ENCODE measurements at places on chromosomes 16 and 17.

DNA sequence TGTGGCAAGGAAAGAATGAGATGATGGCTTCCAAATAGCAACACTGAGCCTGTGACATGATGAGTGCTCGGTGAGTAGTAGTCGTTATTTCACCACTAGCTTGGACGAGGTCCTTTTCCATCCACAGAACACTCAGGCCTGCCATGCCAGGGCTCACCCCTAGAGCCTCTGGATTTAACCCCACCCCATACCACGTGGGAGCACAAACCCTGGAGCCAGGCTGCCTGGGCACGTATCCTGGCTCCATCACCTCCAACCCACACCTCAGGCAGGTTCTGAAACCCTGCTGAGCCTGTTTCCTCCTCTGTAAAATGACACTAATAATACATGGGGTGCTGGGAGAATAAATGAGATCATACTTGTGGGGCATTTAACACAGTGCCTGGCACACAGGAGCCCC lies 192.4 kb downstream of the KATNIP start:
- no peak for DNase-seq

DNA sequence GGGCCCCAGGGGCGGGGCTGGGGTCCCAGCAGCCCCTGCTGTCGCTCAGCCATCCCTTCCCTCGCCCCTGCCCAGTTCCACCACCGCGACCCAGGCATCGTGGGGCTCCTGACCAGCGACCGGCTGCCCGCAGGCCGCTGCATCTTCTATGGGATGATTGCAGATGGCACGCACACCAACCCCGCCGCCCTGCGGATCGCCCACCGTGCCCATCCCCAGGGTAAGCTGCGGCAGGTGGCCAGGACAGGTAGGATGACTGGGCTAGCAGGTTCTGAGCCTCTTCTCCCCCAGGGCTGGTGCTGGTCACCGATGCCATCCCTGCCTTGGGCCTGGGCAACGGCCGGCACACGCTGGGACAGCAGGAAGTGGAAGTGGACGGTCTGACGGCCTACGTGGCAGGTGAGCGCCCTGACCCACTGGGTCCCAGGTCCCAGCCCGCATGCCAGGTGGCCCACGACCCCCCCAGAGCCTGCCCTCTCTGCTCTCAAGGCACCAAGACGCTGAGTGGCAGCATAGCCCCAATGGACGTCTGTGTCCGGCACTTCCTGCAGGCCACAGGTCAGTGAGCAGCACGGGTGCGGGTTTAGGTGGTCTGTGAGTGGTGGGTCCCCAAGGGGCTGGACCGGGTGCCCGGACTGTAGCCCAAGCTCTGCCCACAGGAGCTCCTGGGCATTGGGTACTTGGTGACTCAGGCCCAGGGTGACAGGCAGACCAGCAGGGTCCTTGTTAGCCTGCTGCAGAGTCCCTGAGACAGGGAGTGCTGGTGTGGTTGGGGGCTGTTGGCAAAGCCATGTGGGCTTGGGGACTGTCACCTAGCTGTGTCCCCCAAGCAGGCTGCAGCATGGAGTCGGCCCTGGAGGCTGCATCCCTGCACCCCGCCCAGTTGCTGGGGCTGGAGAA lies 2.8 kb downstream of the CEMP1 start:
- DNase-seq: peak; percentile 9

- no peak for DNase-seq
Measured at GRCh38 chr16:15575293-15576049, 67.5 kb downstream of the MARF1 start.

DNA sequence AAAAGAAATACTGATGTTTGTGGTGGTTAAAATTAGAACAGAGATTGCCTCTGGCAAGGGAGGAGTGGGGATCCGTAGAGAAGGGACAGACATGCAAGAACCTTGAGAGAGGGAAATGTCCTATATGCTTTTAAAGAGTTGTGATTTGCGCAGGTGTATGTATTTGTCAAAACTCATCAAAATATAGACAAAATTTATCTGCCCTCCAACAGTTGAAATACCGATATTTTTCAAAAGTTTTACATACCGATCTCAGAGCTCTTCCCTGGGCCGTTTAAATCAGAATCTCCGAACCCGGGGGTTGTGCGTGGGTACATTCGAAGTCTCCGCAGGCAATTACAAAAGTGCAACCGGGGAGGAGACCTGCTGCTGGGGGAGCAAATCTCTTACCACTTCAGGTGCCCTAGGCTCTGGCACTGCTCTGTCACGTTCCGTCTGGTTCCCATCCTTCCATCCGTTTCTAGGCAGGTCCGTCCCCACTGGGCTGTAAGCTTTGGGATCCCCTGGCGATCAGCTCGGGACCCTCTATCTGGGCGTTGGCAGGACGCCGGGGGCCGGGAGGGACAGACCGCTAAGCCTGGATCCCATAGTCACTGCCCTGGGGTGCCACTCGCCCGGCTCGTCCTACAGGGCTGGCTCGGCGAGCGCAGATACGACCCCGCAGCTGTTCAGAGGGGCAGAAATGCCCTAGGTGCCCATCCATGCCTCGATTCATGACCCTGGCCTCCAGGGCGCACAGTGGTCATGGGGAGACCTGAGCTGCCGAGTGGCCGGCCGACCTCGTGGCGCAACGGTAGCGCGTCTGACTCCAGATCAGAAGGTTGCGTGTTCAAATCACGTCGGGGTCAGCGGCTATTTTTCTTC lies 4.2 kb downstream of the BORCS6 start:
- DNase-seq: peak; percentile 88

DNA sequence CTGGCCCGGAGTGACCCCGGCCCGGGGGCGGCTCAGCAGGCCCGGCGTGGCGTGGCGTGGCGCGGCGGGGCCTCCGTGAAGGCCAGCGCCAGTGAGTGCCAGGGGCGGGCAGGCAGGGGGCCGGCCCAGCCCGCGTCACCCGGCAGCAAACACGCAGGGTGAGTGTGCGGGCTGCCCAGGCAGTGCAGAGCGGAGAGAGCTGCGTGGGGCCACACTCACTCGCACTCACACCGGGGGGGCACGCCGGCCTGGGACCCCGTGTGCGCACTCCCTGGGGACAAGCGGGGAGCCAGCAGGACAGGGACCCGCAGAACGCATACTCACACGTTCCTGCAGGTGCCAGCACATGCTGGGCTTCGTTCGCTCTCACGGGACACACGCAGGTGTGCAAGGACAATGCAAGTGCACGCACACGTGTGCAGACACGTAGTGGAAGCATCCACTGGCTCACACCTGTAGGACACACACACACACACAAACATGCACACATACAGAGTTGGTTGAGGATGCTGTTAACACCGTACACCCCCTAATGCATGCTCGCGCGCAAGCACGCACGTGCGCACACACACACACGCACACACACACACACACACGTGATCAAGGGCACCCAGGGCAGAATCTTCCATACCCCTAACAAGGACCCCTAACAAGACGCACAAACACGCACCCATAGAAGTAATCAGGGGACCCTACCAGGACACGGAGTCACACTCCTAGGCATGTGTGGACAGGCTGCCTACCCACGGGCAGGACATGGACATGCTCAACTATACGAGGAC lies 7.7 kb downstream of the USP6 start:
- DNase-seq: no peak

DNA sequence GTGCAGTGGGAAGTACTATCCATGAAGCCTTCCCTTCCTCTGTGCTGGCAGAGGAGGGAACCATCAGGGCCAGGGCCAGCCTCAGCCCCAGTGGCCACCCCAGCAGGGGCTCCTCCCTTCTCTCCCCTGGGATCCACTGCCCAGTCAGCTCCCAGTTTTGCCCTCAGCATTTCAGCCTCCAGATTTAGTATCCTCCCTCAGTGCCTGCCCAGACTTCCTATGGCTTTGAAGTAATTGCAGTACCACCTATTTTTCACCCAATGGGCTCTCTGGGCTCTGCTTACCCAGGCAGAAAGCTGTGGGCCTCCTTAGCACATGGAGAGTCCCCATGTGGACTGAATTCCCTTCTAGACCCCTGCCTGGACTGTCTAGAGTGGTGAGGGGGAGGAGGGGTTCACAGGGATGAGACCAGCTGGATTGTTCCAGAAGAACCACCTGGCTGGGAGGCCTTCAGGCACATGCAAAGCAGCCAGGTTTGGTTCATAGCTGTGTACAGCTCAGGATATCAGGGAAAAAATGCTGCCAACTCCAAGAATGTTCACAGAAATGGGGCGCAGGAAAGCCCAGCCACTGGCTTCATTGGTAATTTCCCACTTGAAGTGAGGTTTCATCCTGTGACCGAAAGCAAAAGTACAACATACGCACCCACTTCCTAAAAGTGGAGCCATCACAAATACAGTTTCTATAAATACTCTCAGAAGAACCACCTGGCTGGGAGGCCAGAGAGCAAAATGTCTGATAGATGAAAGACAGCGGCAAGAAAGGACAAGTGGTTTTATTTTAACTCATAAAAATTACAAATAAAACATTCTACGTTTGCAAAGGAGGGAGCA lies 15.2 kb upstream of the HERPUD1 start:
- DNase-seq: peak; percentile 85

Measured in naive B cell (primary cell).